ENCODE measurements at places on chromosomes 16 and 17.
A peak's percentile ranks its signal among the peaks of the same experiment; 100 is the strongest.

- peak; percentile 16 for DNase-seq
Observed at GRCh38 chr16:12440228-12440530, 363.5 kb downstream of the CPPED1 start.

DNA sequence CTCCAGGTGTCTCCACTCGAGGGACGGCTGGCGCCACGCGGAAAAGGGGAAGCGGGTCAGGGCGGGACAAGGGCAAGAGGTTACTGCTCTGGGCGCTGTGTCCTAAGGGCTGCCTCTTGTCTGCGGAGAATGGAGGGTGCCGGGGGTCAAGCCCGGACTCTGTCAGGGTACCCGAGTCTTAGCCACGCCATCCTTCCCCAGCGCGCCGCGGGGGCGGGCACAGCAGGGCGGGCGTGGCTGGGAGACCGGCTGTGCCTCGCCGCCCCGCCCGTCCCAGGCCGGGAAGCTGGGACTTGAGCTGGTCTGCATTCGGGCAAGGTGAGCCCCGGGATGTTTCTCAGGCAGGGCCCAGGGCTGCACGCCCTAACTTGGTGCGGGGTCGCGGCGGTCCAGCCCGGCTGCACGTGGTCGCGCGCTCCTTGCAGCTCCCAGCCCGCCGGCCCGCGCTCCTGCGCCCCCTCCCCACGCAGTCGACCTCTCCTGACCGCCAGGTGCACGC lies 6.2 kb upstream of the ACTG1 start:
- DNase-seq: no peak

- peak; percentile 99 for DNase-seq
Observed at GRCh38 chr17:927611-928461, 51.7 kb downstream of the NXN start.

DNA sequence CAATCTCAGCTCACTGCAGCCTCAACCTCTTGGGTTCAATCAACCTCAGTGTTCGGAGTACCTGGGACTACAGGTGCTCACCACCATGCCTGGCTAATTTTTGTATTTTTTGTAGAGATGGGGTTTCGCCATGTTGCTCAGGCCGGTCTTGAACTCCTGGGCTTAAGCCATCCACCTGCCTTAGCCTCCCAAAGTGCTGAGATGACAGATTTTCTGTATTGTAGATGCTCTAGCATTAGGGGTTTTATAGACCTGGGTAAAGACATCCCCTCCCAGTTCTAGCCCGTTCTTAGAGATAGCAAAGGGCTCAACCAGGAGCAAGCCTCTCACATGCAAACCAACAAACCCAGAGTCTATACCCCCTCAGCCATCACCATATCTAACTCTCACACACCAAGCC lies 57.3 kb downstream of the XYLT1 start:
- no peak for DNase-seq

DNA sequence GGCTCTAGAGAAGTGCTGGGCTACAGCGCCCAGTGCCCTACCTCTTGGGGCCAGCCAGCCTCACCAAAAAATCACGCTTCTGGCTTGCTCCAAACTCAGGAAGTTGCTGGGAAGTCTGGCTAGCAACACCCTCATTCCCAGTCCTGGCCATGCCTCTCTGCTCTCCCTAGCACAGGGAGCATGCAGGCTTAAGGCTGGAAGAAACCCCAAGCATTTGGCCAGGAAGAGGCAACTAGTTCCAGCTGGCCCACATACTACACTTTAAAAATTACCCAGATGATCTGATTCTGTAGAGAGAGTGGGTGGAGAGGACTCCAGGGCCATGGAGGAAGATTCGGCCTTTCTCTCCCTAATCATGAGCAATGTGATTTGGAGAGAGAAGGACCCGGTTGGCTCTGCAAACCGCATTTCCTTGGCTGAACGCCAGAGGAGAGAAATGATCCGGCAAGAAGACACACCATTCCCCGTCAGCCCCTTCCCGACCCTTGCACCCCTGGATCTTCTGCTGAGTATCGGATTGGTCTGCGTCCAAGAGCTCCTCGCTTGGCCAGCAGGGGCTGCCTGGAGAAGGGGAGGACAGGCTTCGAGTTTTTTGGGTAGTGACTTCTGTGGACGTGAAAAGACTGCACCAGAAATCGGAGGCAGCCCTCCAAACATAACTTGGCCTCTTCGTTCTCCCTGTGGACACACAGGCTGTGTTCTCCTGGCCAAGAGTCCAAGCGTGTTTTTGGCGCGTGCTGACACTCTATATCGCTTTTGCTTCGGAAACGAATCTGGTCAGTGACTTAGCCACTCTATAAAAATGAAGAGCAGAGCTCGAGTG lies 406.3 kb downstream of the WWOX start:
- DNase-seq: peak; percentile 25
